ENCODE measurements at places on chromosomes 3 and 15. TPM values are rescaled to one million over a fixed set of nuclear protein-coding genes. Genes with fewer than 3 reads are reported as not detected.

Gene SNRK
- 26.5 TPM for total RNA-seq

Gene CCR3
- total RNA-seq, result not detected

Gene CACNA2D2
- 2.3 TPM for total RNA-seq

Gene ASB14
- total RNA-seq, result not detected

Gene RCCD1
- total RNA-seq, result 8.6 TPM

Gene MEGF11
- total RNA-seq, result not detected

Gene TMPRSS7
- total RNA-seq, result not detected

Gene EPHA3
- total RNA-seq, result 10.2 TPM

- no peak for DNase-seq
Observed at GRCh38 chr15:74651242-74651741, 35.7 kb downstream of the CLK3 start.

- DNase-seq, result no peak
Observed at GRCh38 chr15:42503825-42504224, 8.4 kb downstream of the SNAP23 start.

DNA sequence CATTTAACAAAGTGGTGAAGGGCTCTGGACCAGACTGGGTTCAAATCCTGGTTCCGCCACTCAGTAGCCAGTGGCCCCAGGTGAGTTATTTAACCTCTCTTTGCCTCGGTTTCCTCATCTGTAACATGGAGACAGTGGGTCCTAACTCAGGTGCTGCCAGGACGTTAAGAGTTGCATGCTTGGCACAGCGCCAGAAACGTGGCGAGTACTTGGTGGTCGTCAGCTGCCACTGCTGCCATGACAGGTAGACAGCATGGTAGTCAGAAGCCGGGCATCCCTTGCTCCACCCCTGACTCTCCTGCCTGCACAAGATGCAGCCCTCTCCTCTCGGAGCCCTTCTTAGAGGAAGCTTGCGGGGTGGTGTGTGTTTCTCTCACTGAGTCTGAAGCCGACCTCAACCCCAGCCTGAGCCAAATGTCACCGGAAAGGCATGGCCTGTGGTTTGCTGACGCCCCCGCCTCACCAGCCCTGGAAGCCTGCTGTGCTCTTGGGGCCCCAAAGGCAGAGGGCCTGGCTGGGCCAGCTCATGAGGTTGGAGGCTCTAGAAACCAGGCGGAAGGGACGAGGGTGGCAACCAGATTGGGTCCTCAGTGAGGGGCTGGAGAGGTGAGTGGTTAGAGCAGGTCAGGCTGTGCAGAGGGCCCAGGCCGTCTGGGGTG is 160.8 kb upstream of the TLE3 start:
- no peak for DNase-seq

GRCh38 chr15:82313446-82313845 is 35.8 kb downstream of the GOLGA6L10 start:
- no peak for DNase-seq

- DNase-seq, result no peak
Observed at GRCh38 chr3:45929042-45929679, 14.1 kb upstream of the CXCR6 start.

DNA sequence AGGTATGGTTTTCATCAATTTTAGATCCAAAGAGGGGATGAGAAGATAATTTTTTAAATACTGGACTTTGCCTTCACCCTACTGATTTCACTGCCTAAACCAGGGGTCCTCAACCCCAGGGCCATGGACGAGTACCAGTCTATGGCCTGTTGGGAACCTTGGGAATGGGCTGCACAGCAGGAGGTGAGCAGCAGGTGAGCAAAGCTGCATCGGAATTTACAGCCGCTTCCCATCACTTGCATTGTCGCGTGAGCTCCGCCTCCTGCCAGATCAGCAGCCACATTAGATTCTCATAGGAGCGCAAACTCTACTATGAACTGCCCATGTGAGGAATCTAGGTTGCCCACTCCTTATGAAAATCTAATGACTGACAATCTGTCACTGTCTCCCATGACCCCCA is 76.3 kb upstream of the TTBK2 start:
- no peak for DNase-seq

- no peak for DNase-seq
Observed at GRCh38 chr3:52089691-52090090, 33.3 kb upstream of the DUSP7 start.

- DNase-seq, result no peak
Observed at GRCh38 chr3:73052857-73053256, 8.6 kb upstream of the EBLN2 start.

DNA sequence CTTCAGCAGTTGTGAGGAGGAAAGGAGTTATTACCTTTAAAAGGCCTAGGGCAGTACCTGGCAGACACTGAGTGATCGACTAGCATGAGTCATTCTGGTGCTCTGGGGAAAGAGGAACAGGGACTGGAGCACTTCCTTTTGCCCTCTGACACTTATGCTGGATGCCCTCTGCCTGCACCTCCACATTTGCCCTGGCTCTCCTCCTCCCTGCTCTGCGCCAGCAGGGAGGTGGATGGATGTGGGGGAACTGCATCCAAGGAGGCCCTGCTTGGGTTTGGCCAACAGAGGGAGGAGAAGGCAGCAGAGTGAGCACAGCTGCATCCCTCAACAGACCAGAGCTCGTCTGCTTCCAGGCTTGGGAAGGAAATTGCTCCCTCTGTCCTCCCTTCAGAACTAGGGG is 75.0 kb downstream of the SEMA5B start:
- DNase-seq, result no peak

DNA sequence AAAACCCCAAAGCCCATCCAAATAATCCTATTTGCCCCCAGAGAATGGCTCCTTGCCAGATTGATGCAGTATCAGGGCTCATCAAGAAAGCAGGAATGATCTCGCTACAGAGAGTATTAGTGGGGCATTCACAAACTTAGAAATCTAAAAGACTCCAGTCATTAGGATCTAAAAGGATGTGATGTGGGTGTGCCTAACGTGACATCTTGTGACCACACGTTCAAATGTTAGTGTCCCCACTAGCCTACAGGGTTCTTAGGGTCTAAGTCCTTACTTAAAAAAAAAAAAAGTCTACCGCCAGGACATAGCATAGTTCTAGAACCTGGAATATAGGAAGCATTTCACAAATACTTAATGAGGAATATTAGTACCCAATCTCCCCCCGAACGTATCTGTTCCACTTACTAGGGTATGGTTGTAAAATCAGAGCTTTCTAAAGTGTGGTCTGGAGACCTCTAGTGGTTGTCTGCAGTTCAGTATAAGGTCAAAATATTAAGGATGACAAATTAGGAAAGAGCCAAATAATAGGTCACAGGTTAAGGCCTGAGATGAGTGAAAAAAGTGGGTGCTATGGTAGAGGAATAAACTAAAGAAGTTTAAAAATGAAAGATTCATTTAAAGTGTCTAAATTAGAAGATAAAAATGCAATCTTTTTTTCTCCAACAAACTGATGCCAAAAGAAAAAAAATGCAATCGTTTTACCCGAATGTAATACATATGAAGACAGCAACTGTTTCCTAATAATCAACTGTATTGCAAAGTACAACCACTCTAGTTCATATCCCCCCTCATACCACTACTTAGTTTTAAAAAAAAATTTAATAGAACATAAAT is 4.2 kb upstream of the CHRM5 start:
- no peak for DNase-seq

- DNase-seq, result no peak
Observed at GRCh38 chr3:17157713-17158112, 273.0 kb downstream of the PLCL2 start.

- DNase-seq, result no peak
Observed at GRCh38 chr15:85773249-85773648, 21.5 kb downstream of the KLHL25 start.

DNA sequence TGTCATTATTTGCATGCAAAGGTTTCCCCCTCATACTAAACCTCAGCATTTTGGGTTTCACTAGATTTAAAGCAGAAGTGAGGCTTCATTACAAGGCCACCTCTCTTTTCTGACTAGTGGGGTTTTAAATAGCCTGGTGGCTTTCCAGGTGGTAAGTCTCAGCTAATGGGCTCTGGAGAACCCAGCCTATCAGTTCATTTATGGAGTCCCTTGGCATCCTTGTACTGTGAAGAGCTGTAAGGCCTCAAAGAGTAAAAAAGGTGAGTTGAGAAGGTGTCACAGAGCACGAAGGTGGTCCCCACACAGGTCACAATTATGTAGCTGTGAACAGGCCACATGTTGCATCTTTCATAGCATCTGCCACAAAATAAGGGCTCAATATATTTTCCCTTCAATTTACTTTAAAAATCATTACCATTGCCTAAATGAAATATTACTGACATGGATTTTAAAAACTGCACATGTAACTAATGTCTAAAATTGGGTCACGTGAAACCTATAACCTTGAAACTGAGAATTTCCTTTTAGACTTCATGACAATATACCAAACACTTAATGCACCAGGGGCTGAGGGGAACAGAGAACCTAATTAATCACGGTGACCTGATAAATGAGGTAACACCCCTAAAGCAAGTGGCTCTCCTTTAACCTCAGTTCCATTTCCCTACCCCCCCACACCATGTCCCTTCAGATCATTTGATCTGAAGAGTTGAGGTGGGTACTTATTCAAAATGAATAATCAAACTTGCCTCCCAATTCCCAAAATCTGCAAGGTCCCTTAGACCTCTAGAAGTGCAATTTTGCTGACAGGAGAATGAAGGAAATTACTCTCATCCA is 1.3 kb downstream of the NGLY1 start:
- DNase-seq, result no peak

DNA sequence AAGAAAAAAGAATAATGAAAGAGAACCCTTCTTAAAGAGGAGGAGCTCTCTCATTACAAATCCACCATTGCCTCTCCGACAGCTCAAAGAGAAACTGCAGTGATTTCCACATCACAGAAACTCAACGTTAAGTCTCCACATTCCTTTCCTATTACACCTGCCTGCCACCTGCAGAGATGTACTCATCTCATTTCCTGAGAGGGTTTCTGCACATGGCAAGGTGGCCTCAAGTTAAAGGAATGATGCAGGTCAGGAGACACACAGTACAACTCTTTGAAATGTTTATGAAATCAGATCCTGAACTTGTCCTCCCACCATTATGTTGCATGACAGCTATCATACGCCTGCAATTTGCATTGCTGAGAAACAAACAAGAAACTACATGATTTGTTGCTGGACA is 458.4 kb upstream of the ADAMTS9 start:
- no peak for DNase-seq

GRCh38 chr15:101258238-101259144 is 6.6 kb upstream of the CHSY1 start:
- DNase-seq, result no peak

- no peak for DNase-seq
Observed at GRCh38 chr3:99659032-99659431, 20.6 kb downstream of the COL8A1 start.

DNA sequence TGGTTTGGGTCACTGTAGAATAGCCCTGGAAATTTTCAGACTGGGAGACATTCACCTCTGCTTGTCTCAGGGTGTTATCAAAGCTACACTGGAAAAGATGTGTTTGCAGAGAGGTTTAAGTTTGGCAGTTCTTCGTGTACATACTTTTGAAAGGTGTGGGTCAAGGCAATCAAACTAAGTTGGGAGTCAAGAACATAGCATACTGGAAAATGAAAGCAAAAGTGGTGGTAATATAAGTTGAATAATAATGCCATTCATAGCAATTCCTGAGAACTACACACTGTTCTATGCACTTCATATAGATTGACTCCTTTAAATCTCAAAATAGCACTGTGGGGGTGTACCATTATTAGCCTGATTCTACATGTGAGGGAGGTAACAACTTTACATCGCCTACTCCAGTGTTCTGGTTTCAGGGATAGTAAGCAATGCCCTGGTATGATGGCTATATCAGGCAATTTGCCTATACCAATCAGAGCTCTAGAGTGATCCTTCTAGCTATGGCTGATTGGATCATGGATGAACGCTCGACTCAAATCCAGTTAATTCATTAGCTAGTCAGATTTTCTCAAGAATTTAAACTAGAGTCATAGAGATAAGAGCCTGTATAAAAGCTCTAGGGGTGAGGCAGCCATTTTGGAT is 44.6 kb upstream of the RASGRP1 start:
- DNase-seq, result no peak

DNA sequence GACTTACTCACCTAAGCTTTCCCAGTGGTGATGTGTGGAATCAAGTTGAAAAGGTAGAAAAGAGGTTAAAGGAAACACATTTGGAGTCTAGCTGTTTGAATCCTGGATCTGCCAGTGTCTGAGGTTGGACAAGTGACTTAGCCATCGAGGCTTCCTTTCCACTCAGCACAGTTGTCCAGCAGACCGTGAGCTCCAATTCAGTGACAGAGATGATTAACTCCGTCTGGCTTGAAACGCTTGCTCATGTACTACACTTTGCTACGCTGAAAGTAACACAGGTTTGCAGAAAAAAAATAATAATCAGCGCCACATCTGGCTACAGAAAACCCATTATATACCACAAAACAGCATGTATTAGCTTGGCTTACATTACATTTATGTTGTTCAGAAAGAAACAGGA is 364.9 kb upstream of the MCTP2 start:
- no peak for DNase-seq

DNA sequence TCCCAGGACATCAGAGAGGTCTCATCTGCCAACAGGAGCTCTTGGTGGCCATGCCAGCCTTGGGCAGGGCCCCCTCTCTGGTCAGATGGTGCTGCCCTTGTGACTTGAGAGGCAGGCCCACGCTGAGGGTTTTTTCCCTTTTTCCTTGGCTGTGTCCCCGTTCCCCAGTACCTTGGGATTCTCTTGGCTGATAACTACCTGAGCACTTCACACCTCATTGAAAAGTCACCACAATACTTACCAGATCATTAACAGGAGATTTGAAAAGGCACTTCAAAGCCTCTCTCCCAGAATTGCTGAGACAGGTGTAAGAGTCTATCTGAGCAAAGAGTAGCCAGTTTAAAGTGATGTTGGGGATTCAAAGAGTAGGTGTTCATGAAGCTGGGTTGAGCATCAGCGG is 15.1 kb upstream of the TMEM158 start:
- no peak for DNase-seq

GRCh38 chr3:75176937-75177336 is 487.2 kb upstream of the FRG2C start:
- no peak for DNase-seq

DNA sequence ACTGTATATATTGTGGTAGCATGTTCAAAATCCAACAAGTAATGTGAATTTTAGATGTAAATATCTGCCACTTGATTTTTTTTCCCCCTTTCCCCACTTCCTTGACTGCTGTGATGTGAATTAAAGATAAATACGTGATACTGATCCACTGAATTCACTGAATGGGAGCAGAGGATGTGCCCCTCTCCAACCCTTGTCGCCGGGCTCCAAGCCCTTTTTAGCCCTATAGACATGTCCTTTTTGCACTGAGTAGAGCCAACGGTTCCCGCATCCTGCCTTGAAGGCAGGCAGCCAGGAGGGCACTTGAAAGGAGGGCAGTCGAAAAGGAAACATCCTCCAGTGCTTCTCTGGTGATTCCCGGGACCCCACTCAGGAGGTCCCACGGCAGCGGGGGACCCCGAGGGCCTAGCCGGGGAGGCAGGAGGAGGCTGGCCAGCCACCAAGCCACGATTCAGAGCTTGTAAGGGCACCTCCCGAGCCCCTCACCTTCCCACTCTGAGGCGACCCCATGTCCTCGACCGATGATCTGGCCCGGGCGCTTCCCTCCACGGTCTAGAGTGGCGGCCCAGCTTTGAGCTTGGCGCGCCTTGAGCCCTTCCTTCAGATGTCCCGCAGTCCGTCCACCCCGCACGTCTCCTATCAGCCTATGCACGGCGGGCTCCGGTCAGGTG is 901 bp upstream of the MANF start:
- no peak for DNase-seq
